ENCODE measurements at places on chromosomes 16 and 17.
A peak's percentile ranks its signal among the peaks of the same experiment; 100 is the strongest.

- no peak for DNase-seq
These were observed 14.2 kb upstream of the KREMEN2 start for GRCh38 chr16:2949705-2950352.

GRCh38 chr17:67266496-67266895, 21.5 kb upstream of the HELZ start:
- DNase-seq = no peak

- peak; percentile 69 for DNase-seq
These were observed 203.4 kb downstream of the CCDC182 start for GRCh38 chr17:57541472-57542394.

DNA sequence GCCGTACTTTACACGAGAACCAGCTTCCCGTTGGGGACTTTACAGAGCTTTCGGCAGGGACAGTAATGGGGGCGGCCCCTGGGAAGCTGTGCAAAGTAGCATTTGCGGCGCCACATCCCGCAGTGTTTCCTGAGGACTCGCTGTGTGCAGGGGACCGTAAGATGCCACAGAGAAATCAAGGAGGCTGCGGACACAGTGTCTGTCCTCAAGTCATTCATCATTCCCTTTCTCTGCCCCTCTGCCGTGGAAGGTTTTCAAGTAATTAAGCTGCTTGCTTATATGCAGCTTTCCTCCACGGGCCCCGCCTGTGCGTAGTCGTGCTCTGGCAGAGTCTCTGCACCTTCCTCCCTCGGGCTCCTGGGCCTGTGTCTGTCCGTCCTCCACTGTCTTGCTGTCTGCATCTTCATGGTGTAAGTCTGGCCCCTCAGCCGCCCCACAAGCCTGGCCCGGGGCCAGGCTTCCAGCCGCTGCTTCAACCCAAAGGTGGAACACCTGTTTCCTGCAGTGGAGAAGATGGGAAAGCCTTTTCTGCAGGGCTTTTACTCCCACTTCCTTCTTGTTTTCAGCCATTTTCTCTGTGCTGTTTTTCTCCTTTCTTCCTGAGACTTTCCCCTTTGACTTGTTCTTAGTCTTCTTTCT, 216.9 kb upstream of the CHMP6 start:
- DNase-seq = no peak

GRCh38 chr16:85800321-85800669, 800 bp downstream of the COX4I1 start:
- DNase-seq = no peak

DNA sequence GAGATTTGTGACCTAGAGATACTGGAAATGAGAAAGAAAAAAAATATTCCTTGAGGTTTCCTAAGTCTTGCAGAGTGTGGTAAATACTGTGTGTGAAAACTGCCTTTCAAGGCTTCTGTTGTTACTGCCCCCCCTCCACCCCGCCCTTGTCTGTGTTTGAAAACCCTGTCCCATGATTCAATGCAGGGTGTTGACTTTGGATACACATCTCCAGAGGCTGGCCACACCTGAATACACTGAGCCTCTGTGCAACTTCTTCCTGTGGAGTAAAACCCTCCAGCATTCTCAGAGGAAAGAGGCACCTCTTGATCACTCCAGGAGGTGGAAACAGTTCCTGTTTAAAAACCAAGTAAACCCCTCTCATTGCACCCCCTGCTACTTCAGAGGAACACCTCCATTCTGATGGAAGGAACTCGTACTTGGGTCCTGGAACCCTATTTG, 123.0 kb upstream of the CACNG5 start:
- peak; percentile 90 for DNase-seq

DNA sequence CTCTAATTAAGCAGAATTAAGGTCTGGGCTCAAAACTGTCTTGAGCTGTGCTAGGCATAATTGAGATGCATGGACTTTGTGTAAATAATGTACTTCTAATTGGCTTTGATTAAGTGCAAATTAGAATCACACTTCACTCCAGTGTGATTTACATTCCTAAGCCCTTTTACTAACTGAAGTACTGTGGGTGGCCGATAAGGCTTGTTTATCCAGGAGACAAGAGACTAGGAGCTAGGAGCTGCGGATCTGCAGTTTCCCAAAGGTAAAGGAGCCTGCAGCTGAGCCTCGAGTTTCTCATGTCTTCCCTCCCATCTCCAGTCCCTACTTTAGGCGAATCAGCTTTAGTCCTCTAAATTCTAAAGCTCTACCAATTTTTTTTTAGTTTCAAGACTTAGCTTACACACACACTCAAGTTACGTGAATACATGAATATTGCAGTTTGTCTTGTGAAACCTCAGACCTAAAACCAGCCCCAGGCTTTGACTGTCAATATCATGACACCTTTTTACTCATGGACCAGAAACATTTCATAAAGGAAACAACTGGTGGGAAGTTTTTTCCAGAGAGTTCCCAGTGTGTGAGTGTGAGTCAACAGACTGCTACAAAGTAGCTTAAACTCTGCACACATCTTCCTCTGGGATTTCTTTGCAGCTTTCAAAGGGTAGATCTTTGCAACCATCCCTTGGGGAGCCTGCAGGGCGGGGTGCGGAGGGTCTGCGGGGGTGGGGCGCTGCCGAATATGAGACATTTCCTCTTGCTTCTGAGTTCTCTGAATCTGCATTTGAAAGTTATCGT, 113.9 kb upstream of the TBX2 start:
- DNase-seq = no peak

DNA sequence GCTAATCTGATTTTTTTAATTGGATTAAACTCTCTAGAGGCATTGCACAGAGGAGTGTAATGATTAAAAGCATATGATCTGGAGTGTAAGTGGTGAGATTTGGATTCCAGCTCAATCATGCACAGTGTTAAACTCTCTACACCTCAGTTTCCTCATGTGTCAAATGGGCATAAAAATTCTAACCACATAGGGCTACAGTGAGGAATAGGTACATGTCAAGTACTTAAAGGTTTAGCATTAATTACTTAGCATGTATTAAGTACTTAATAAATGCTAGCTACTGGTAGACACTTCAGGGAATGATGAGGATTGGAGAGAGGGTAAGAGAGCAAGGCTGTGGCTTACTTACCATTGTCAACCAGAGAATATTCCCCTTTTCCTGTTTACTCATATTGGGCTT, 17.1 kb downstream of the ERI2 start:
- DNase-seq = no peak

DNA sequence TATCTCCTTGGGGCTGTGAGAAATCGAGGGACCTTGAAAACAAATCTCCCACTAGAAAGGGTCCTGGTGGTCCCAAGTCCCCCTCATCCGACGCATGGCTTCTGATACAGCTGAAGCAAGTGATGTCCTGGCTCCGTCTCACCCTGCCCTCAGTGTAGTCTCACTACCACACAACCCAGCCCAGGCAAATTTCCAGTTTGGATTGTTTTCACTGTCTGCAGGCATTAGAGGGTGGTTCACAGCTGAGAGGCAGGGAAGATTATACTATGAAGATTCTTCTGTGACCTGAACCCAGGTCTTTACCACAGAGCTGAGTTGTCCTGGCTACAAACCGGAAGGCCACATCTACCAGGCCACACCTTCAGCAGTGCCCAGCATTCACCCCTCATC, 17.7 kb downstream of the ZNHIT3 start:
- DNase-seq = no peak

DNA sequence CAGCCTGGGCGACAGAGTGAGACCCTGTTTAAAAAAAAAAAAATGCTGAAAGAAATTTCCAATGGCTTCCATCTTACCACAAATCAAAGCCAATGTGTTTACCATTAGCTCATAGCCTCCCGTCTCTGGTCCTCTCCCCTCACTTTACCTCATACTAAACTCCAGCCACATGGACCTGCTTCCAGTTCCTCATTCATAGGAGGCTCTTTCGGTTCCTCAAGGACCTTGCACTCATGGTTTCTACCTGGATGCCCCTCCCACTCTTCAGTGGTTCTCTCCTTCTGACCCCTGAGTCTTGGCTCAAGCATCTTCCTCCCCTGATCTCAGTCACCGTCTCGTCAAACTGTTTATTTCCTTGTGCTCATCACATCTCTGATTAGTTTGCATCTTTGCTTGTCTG, 3.8 kb upstream of the DEF8 start:
- DNase-seq = no peak

GRCh38 chr16:53341792-53342191, 92.5 kb upstream of the RBL2 start:
- no peak for DNase-seq

GRCh38 chr17:36088670-36089338, 1.1 kb downstream of the CCL3 start:
- DNase-seq = no peak

- DNase-seq = no peak
These were observed 114.9 kb downstream of the CDYL2 start for GRCh38 chr16:80689487-80689886.

GRCh38 chr17:2192367-2193057, 111.1 kb downstream of the SMG6 start:
- peak; percentile 71 for DNase-seq

- peak; percentile 87 for DNase-seq
These were observed 678 bp downstream of the CDR2L start for GRCh38 chr17:74987909-74988711.

DNA sequence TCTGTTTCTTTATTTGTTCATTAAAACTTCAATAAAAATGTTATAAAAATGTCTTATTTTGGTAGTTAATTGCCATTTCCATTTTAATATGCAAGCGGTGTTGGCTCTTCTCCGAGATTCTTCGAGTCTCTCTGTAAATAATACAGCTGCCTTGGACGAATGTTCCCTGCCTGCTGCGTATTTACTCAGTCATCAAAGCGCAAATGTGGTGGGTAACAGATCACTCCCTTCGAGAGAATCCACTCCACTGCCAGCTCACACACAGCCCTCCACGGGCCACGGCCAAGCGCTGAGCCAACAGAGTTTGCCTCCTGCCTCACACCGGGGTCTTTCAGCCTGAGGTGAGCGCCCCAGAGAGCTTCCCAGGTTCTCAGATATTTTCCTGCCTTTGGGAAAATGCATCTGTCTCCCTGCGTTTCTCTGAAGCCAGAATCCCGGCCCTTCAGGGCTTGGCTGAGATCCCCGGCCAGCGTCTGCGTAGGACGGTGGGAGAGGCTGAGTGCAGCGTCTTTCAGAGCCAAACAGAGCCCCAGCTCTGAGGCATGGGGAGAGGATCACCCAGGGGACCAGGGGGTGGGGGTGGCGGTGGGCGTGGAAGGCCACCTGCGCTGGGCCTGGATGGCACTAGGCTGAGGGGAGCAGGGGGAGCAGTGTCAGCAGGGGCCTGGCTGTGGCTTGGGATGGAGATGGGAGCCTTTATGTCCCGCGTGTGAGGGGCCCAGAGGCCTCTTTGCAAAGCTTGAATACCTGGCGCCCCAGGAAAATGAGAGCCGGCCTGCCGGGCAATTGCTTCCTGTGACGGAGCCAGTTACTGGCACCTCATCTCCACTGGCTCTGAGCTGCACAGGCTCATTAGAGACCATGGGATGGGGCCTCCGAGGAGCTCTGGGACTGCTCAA, 248.7 kb downstream of the RBFOX3 start:
- no peak for DNase-seq

- no peak for DNase-seq
These were observed 142.2 kb upstream of the HS3ST3A1 start for GRCh38 chr17:13743906-13744305.

GRCh38 chr16:56938664-56939513, 6.9 kb downstream of the HERPUD1 start:
- no peak for DNase-seq

- DNase-seq = no peak
These were observed 37.6 kb upstream of the KLHDC4 start for GRCh38 chr16:87803385-87803784.

DNA sequence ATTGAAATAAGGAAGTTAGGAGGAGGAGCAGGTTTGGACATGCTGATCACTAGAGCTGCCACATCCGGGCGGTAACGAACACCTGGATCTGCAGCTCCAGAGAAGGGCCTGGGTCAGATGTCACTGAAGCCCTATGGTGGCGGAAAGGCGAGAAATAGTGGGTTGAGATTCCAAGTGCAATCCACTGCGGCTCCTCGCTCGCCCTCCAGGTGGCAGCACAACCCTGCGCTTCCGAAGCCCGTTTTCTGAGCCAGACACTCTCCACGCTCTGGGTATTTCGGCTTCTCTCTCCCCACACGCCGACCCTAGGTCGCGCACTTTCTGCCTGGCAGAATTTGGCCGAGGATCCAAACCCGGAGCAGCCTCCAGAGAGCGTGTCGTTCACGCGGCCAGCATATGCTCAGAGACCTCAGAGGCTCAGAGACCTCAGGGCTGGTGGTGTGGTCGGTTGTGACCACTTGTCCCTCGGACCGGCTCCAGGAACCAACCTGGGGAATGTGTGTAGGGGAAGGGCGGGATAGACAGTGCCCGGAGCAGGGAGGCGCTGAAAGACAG, 922 bp upstream of the SLC2A4 start:
- peak; percentile 73 for DNase-seq

GRCh38 chr17:76388966-76389888, 4.8 kb downstream of the SPHK1 start:
- DNase-seq = no peak

GRCh38 chr17:59848778-59849177, 44.0 kb downstream of the TUBD1 start:
- no peak for DNase-seq

DNA sequence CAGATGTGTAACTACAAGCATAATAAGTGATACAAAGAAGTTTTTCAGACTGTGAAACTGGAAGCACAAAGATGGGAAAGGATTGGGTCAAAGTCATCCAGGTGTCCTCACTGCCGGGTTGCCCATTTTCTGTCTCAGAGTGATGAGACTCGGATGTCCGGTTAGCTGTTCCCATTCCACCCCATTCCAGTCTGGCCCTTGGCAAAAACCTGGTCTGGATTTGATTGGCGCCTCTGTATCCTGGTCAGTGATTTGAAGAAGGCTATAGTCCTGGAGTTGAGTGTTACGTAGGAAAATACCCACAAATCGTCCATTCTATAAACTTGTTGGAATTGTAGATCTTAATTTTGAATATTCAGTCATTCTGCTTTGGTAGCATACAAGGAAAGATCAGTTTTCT, 19.9 kb upstream of the PHKG2 start:
- DNase-seq = no peak

GRCh38 chr16:67961551-67961957, 6.9 kb downstream of the SLC12A4 start:
- DNase-seq = no peak

DNA sequence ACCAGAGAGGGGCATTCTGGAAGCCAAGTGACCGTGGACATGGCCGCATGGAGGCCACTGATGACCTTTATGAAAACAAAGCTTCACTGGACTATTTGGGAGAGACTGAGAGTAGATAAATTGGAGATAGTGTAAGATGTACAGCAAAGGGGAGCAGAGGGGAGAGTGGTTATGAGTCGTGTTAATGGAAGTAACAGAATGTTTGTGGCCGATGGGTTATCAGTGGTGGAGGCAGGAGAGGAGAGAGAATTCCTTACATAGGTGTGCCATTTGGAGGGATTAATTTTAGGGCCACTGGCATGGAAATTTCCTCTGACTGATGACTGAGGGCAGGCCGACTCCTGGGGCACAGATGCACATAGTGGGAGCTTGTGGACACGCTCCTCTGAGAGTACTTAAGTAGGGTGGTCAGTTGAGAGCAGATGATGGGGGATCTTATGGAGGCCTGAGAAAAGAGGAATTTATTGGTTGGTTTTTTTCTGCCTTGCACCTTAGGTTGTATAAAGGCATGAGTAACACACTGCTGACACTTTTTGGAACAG, 19.2 kb downstream of the PRPSAP2 start:
- peak; percentile 41 for DNase-seq

Measured in Caki2 (cell line).